ENCODE measurements at places on chromosomes 7 and 10. TPM values are rescaled to one million over a fixed set of nuclear protein-coding genes. Genes with fewer than 3 reads are reported as not detected.

DNA sequence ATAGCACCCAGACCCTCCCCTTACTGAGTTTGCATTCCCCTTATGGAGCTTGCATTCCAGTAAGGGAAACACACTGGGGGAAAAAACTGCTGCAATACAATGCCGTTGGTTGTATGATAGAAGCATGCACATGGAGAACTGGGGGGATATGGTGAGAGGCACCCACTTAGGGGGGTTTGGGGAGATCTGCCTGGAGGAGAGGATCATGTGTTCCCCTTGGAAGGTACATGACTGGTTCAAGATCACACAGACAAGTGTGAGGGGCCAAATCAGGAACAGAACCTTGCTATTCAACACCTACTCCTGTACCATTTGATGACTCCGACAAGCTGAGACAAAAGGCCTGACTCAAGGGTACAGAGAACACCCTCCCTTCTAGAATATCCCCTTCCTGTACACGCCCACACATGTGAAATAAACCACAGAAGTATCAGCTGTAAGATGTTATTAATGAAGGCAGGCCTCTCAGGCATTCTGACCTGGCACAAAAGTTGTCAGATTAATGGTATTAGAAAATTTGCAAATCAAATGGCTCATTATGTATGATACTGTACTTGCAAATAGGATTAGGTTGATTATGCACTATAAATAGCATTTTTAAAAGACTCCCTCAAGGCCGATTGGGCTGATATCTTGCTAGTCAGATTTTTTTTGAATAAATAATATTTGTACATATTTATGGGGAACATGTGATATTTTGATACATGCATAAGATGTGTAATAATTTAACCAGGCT is 122.2 kb downstream of the NPY start:
- H3K36me3 ChIP-seq = no peaks in the 10 kb centered on the region
- H3K4me3 ChIP-seq = no peak overlapping the region
- H3K4me1 ChIP-seq = no peaks in the 10 kb centered on the region
- H3K27me3 ChIP-seq = no peaks in the 10 kb centered on the region
- peak; percentile 11 for DNase-seq
- H3K27ac ChIP-seq = no peak overlapping the region

DNA sequence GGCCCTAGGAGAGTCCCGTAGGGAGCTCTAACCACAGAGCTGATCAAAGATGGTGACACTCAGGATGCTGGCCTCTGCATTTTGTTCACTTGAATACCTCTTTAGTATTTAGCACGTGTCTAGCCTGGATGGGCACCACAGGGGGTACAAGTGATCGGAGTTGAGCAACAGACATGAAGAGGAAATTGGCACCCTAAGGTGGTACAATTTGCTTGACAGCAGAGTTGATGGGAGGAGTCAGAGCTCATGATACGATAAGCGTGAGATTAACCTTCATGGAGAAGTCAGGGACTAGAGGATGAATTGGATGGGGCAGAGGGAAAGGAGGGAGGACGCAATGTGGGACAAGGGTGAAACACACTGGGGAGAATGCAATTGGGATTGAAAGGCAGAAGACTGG is 9.9 kb upstream of the ZNF212 start:
- H3K4me3 ChIP-seq = no peak overlapping the region
- no peaks in the 10 kb centered on the region for H3K27me3 ChIP-seq
- peaks cover 3% of the 10 kb centered on the region for H3K36me3 ChIP-seq
- H3K27ac ChIP-seq = no peak overlapping the region

GRCh38 chr7:68185631-68186456 is 1189.2 kb downstream of the TYW1 start:
- H3K4me3 ChIP-seq = no peak overlapping the region
- no peak for DNase-seq
- no peak overlapping the region for H3K27ac ChIP-seq
- no peaks in the 10 kb centered on the region for H3K36me3 ChIP-seq
- H3K4me1 ChIP-seq = no peaks in the 10 kb centered on the region
- H3K27me3 ChIP-seq = no peaks in the 10 kb centered on the region

- H3K4me1 ChIP-seq = no peaks in the 10 kb centered on the region
- H3K27me3 ChIP-seq = no peaks in the 10 kb centered on the region
- no peak overlapping the region for H3K27ac ChIP-seq
- H3K36me3 ChIP-seq = no peaks in the 10 kb centered on the region
Observed at GRCh38 chr10:4984971-4985594, 18.6 kb downstream of the AKR1C2 start.

DNA sequence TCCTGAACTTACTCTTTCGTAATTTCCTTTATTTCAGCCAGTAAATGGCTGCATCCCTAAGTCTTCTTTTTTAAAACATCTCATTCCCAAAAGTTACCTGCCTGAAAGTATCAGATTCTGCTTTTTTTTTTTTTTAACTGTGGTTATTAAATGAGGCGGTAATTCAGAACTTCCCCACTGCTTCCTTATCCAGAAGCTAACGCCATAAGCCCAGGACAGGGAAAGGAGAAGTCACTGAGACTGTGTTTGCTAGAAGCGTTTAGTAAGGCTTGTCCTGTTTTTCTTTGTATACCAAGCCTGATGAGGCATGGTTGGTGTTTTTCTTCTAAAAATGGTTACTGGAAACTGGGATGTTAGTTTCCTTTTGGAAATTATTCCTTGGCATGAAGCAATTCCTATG is 197.8 kb downstream of the CELF2 start:
- H3K4me1 ChIP-seq = no peaks in the 10 kb centered on the region
- no peaks in the 10 kb centered on the region for H3K36me3 ChIP-seq
- DNase-seq = no peak
- H3K27me3 ChIP-seq = no peaks in the 10 kb centered on the region
- no peak overlapping the region for H3K27ac ChIP-seq
- H3K4me3 ChIP-seq = no peak overlapping the region

DNA sequence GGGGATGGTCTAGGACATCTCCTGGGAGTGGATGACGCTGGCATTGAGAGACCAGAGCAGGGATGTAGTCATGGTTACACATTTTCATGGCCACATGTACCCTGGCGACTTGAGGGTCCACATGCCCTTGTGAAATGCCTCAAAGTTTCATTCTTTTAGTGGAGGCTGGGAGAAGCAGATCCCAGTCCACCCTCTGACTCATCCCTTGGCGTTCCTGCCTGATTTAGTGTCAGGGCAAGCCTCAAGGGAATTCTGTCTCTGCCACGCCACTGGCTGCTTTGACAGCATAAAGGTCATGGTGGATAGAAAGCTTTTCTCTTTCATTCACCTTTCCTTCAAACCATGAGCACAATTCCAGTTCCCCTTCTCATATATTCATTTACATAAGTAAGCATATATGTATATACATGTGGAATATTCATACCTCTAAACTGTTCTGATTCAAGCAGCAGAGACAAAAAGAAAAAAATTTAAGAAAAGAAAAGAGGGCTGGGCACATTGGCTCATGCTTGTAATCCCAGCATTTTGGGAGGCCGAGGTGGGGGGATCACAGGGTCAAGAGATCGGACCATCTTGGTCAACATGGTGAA is 21.8 kb upstream of the KIF5B start:
- H3K36me3 ChIP-seq = no peaks in the 10 kb centered on the region
- DNase-seq = peak; percentile 66
- H3K27ac ChIP-seq = no peak overlapping the region

DNA sequence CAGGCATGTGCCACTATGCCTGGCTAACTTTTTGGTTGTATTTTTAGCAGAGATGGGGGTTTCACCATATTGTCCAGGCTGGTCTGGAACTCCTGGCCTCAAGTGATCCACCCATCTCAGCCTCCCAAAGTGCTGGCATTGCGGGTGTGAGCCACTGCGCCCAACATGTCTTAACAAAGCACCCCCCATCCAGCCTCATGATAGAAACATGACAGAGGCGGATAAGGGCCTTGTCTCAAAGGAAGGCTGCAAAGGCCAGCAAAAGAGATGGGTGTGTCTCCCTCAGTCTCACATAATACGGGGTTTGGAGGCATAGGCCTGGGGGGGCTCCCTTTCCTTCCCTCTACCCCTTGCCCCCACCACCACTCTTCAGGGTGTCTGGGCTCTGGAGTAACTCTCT is 93.2 kb downstream of the SH3PXD2A start:
- DNase-seq = no peak
- no peak overlapping the region for H3K27ac ChIP-seq
- H3K27me3 ChIP-seq = no peaks in the 10 kb centered on the region

GRCh38 chr7:114173170-114173890 is 241.3 kb upstream of the FOXP2 start:
- no peaks in the 10 kb centered on the region for H3K27me3 ChIP-seq
- H3K4me3 ChIP-seq = no peak overlapping the region
- H3K4me1 ChIP-seq = no peaks in the 10 kb centered on the region
- no peaks in the 10 kb centered on the region for H3K36me3 ChIP-seq
- no peak for DNase-seq

- H3K4me1 ChIP-seq = no peaks in the 10 kb centered on the region
- H3K27ac ChIP-seq = no peak overlapping the region
- H3K27me3 ChIP-seq = no peaks in the 10 kb centered on the region
- no peak overlapping the region for H3K4me3 ChIP-seq
- DNase-seq = peak; percentile 8
Observed at GRCh38 chr10:119608316-119609155, 11.8 kb upstream of the TIAL1 start.

DNA sequence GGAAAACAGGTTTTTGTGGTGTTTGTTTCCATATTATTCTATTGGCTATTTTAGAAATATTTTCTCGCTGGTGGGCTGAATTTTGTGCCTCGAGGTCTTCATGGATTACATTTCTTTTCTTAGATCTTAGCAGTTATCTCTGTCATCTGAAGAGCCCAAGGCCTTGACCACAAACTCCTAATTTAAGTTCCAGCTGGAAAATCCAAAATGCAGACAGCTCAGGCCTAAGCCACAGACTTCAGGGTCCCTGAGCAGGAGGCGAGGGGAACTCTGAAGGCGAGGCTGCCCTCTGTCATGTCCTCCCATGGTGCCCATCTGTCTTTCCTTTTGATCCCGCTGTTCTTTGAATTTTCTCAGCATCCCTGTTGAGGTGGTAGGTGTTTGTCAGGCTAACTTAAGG is 14.3 kb downstream of the DENND10 start:
- H3K4me3 ChIP-seq = no peak overlapping the region
- peaks cover 12% of the 10 kb centered on the region for H3K36me3 ChIP-seq
- peaks cover 7% of the 10 kb centered on the region for H3K4me1 ChIP-seq
- no peak overlapping the region for H3K27ac ChIP-seq
- no peaks in the 10 kb centered on the region for H3K27me3 ChIP-seq

- DNase-seq = no peak
- no peaks in the 10 kb centered on the region for H3K36me3 ChIP-seq
- no peaks in the 10 kb centered on the region for H3K27me3 ChIP-seq
- no peak overlapping the region for H3K27ac ChIP-seq
- H3K4me3 ChIP-seq = no peak overlapping the region
Observed at GRCh38 chr10:124341768-124342135, 77.0 kb downstream of the OAT start.

- H3K27me3 ChIP-seq = no peaks in the 10 kb centered on the region
- peaks cover 20% of the 10 kb centered on the region for H3K4me1 ChIP-seq
- no peaks in the 10 kb centered on the region for H3K36me3 ChIP-seq
- no peak for DNase-seq
- H3K27ac ChIP-seq = peak within 1 kb of the TSS; percentile 99
Observed at GRCh38 chr10:110919349-110919931, at the start of gene SHOC2. SHOC2 (plus strand) TSS chr10:110919604; CDS start chr10:110964359, 44,755 bp downstream.

- H3K36me3 ChIP-seq = no peaks in the 10 kb centered on the region
- no peaks in the 10 kb centered on the region for H3K4me1 ChIP-seq
- no peak overlapping the region for H3K4me3 ChIP-seq
- DNase-seq = no peak
Observed at GRCh38 chr10:84230359-84230758, 5.0 kb upstream of the LRIT2 start.

DNA sequence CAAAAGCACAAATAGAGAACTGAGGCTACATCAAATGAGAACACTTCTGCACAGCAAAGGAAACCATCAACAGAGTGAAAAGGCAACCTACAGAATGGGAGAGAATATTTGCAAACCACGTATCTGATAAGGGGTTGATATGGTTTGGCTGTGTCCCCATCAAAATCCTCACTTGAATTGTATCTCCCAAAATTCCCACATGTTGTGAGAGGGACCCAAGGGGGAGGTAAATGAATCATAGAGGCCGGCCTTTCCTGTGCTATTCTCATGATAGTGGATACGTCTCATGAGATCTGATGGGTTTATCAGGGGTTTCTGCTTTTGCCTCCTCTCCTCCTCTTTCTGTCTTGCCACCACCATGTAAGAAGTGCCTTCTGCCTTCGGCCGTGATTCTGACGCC is 120.6 kb upstream of the FRMD4A start:
- peaks cover 11% of the 10 kb centered on the region for H3K4me1 ChIP-seq
- DNase-seq = peak; percentile 62
- no peak overlapping the region for H3K27ac ChIP-seq
- no peak overlapping the region for H3K4me3 ChIP-seq
- H3K36me3 ChIP-seq = no peaks in the 10 kb centered on the region
- H3K27me3 ChIP-seq = no peaks in the 10 kb centered on the region

- no peaks in the 10 kb centered on the region for H3K27me3 ChIP-seq
- no peaks in the 10 kb centered on the region for H3K36me3 ChIP-seq
- no peak for DNase-seq
- no peak overlapping the region for H3K4me3 ChIP-seq
- no peak overlapping the region for H3K27ac ChIP-seq
- no peaks in the 10 kb centered on the region for H3K4me1 ChIP-seq
Observed at GRCh38 chr10:22226599-22226998, 8.8 kb upstream of the EBLN1 start.

DNA sequence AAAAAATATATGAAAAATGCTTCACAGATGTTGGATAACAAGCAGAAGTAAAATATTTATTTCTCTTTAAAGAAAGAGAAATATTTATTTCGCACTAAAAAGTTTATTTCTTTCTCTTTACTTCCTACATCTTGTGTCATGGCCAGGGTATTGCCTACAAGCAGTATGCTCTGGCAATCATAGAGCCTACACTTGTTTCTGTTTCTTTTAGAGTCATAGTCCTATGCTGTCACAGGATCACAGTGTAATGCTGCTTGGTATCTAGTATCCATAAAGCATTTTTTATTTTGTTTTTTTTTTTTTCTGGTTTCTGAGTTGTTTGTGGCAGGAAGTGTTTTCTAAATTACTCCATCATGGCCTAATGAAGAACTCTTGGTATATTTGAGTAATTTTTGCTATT is 116.0 kb downstream of the ATRNL1 start:
- H3K4me1 ChIP-seq = no peaks in the 10 kb centered on the region
- no peak overlapping the region for H3K4me3 ChIP-seq
- DNase-seq = no peak
- H3K27ac ChIP-seq = no peak overlapping the region
- no peaks in the 10 kb centered on the region for H3K27me3 ChIP-seq
- no peaks in the 10 kb centered on the region for H3K36me3 ChIP-seq

- no peaks in the 10 kb centered on the region for H3K36me3 ChIP-seq
- H3K4me3 ChIP-seq = peak overlapping the region; percentile 75
- DNase-seq = no peak
- peaks cover 32% of the 10 kb centered on the region for H3K4me1 ChIP-seq
- no peaks in the 10 kb centered on the region for H3K27me3 ChIP-seq
- peak overlapping the region; percentile 75 for H3K27ac ChIP-seq
Observed at GRCh38 chr7:24979470-24979862, 512 bp downstream of the OSBPL3 start.

- H3K36me3 ChIP-seq = peaks cover 25% of the 10 kb centered on the region
- H3K27me3 ChIP-seq = no peaks in the 10 kb centered on the region
- H3K27ac ChIP-seq = no peak overlapping the region
Observed at GRCh38 chr7:55516409-55516808, 55.9 kb downstream of the VOPP1 start.

RTKN2 gene
- 8.4 TPM for total RNA-seq

PON3 gene
- total RNA-seq = not detected

C10orf53 gene
- not detected for total RNA-seq

CC2D2B gene
- 0.60 TPM for total RNA-seq

TEX47 gene
- not detected for total RNA-seq

ODAD2 gene
- 0.96 TPM for total RNA-seq

PVRIG gene
- not detected for total RNA-seq

SPDYE16 gene
- total RNA-seq = not detected

HOXA1 gene
- 0.23 TPM for total RNA-seq

KCND2 gene
- total RNA-seq = 0.30 TPM

Measured in astrocyte (in vitro differentiated cells and primary cell).